ENCODE measurements at places on chromosomes 2 and 18.

- no peak for DNase-seq
Measured at GRCh38 chr2:201969938-201970785, 63.5 kb upstream of the FZD7 start.

DNA sequence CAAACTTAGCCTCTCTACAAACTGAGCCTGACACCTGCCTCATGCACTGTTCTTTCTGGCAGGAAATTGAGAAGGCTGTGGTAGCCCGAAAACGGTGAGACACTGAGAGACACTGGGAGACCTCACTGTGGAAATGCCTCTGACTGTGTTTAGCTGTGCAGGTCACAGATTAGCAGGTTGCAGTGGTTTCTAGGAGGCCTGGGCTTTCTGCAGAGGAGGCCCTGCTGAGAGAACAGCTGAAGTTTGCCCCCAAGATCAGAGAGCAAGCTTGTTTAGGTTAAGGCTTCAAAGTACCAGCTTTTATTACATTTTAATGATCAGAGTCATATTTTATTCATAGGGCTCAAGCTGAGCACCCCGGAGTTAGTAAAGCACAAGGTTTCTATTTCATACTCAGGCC, 68.7 kb upstream of the LYPD6 start:
- no peak for DNase-seq

GRCh38 chr2:187569042-187569441, 14.8 kb upstream of the TFPI start:
- no peak for DNase-seq

DNA sequence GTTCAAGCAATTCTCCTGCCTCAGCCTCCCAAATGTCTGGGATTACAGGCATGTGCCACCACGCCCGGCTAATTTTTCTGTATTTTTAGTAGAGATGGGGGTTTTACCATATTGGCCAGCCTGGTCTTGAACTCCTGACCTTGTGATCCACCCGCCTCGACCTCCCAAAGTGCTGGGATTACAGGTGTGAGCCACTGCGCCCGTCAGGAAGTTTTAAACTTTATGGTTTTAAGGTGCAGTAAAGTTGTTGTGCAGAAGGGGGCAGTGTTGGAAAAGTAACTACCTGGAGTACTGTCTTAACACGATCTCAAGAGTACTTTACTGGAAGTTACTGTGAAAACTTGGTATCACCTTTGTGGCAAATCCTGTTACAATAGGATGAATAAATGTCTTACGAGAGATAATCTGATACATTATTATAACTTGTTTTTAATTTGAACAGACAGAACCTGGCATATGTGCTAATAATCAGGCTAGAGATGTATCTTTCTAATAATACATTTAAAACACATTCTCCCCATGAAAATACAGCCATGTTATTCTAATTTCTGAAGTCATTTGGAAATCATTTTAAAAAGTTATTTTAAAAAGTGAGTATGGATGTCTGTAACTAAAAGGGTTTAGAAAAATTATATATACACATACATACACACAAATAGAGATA, 10.8 kb downstream of the SPDYA start:
- no peak for DNase-seq

DNA sequence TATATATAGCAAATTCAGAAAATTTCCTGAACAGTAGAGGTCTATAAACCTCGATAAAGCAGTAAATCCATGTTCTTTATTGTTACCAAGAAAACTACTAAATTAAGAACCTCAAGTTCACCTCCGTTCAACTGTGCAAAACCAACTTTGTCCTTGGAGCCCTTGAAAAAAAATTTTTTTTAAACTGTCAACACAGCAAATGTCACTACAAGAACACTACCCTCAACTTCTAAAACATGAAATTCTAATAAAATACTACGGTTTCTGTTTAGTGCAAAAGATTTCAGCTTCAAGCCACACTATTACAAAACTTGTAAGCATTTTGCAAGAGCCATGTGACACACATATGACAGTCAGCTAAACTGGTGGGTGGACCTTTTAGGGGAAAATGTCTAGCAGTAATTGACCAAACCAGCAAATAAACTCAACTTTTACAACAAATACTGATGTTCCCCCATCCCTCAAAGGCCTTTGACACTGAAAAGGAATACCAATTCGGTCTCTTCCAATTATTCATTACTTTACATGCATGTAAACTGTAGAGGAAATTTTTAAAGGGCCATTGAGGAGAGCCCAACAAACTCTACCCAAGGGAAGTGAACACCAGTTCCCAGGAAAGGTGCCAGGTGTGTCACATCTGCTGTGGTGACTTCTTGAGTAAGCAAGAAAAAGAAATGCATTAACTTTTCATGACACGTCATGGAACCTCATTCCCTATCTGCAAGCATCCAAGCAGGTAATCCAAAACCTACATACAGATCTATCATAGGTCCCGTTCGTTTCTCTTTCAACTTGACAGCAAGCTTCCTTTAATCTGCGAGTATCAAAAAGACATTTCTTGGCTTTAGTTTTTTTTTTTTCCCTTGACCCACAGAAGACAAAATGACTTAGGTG, 1.4 kb downstream of the RAB1A start:
- no peak for DNase-seq

DNA sequence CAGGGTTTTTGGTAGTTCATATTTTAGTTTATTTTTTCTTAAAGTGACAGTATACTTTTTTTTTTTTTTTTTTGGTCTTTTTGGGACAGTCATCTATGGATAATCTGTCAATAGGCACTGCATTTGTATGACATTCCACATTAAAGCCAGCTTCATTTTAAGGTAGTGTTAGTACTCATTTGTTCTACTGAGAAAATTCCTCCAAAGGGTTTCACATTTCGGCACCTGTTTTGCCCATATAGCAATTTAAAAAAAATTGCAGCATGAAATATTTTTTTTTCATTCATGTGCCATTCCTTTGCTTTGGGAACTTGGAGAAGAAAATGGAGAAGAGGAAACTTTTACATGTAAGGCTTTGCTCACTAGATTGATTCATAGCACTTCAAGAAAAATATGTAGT, 276.3 kb upstream of the TCF4 start:
- DNase-seq = no peak
